Pancreas (tissue), 10 donors: ENCODE measurements at places on chromosomes 1 and 21. TPM values are rescaled to one million over a fixed set of nuclear protein-coding genes. Genes with fewer than 3 reads are reported as not detected.

Gene LHX8
- polyA plus RNA-seq: not detected

Gene EXTL1
- polyA plus RNA-seq: 0.21 TPM

Gene LENEP
- not detected for polyA plus RNA-seq

Gene LRRIQ3
- polyA plus RNA-seq: 0.15 TPM

Gene DMRTA2
- polyA plus RNA-seq: 0.02 TPM

GRCh38 chr21:16239659-16240265 lies 510.0 kb downstream of the USP25 start:
- no peak for DNase-seq

DNA sequence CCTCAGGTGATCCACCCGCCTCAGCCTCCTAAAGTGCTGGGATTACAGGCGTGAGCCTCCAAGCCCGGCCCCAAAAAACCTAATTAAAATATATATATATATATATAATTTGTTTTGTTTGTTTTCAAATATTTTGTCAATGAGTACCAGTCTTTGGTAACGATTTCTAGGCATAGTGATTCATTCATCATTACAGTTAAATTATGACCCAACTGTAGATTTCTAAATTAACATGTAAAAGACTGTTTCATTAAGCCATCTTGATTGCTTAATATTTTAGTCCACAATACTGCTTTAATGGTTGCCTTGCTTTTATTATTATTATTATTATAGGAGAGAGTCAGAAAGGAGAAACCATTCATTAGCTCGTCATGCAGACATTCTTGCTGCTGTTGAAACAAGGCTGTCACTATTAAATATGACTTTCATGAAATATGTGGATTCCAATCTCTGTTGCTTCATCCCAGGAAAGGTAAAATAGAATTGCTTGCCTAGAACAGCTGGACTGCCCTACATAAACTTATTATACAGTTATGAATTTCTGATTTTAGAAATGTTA lies 19.9 kb downstream of the FBXO28 start:
- no peak for DNase-seq

DNA sequence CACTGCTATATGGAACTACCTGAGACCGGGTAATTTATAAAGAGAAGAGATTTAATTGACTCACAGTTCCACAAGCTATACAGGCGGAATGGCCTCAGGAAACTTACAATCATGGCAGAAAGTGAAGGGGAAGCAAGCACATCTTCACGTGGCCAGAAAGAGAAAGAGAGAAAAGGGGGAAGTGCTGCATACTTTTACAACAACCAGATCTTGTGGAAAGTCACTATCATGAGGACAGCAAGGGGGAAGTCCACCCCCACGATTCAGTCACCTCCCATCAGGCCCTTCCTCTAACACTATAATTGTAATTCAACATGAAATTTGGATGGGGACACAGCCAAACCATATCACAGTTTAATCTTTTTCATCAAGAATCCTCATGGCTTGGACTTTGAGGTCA lies 339.2 kb upstream of the AJAP1 start:
- DNase-seq: no peak

- DNase-seq: no peak
Observed at GRCh38 chr21:32352526-32352925, 40.3 kb downstream of the URB1 start.

GRCh38 chr1:7702365-7702764 lies 68.7 kb upstream of the VAMP3 start:
- no peak for DNase-seq

- peak; percentile 71 for DNase-seq
Observed at GRCh38 chr1:55140546-55140983, 74.6 kb downstream of the USP24 start.

DNA sequence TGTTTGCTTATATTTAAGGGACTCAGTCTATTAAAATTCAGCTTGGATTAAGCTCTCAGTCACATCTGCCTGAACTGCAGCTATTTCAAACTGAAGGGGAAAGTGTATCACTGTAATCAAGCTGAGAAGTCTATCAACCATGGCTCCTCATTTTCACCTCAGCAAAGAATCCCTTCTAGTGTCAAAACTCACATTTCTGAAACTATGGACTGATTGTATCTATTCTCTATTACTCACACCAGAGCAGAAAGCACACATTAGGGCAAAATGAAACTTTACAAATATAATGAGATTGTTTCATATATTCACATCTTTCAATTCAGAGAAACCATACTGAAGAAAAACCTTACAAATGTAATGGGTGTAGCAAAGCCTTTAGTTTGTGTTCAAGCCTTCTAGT lies 14.6 kb upstream of the C1orf146 start:
- no peak for DNase-seq

DNA sequence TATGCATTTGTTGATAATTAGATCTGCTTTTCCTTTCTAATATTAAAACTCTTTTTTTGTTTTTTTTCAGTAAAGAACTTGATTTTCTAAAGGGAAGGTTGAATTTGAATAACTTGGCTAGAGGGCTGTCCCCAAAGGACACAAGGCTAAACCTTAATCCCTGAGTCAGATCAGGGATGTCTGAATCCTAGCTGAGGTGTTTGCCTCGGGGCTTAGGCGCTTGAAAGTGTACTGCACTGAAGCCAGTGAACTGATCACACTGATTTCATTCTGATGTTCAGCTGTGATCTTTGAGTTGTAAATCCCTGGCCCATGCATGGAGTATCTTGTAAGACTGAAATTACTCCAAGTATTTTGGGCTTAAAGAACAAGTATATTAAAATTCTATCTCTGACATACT lies 42.8 kb downstream of the MTR start:
- no peak for DNase-seq

GRCh38 chr21:45555557-45556301 lies 13.5 kb upstream of the SLC19A1 start:
- DNase-seq: peak; percentile 84

DNA sequence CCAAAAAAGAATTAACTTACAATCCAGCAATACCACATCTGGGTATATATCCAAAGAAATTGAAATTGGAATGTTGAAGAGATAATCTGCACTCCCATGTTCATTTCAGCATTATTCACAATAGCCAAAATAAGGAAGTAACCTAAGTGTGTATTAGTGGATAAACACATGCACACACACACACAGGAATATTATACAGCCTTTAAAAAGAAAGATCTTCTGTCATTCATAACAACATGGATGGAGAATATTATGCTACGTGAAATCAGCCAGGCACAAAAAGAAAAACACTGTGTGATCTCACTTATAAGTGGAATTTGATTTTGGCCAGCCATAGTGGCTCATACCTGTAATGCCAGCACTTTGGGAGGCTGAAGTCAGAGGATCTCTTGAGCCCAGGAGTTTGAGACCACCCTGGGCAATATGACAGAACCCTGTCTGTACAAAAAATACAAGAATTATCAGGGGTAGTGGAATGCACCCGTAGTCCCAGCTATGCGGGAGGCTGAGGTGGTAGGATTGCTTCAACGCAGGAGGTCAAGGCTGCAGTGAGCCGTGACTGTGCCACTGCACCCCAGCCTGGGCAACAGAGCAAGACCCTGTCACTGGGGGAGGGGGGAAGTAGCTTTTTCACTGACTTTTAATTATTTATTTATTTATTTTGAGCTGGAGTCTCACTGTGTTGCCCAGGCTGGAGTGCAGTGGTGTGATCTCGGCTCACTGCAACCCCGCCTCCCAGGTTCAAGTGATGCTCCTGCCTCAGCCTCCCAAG lies 9.3 kb upstream of the EIF2B3 start:
- DNase-seq: no peak

- no peak for DNase-seq
Observed at GRCh38 chr1:207691841-207692240, 46.9 kb downstream of the CR1L start.

DNA sequence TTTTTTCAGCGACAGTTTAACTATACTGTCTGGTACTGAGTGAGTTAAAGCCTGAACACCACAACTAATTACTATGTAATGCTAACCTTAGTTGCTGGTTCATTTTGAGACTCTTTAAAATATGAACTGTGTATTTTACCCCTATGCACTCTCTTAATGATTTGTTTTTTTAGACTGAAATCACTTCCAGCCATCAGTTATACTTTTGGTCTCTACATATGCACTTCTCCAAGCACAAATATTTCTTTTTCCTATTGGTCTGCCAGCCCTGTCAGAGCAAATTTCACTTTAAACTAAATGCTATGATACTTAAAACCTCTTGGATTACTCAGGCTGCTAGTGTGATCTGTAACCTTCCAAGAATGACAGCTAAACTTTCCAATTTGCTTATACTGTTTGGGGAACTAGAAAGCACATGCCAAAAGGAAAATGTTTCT lies 38.1 kb upstream of the SCYL3 start:
- DNase-seq: no peak

DNA sequence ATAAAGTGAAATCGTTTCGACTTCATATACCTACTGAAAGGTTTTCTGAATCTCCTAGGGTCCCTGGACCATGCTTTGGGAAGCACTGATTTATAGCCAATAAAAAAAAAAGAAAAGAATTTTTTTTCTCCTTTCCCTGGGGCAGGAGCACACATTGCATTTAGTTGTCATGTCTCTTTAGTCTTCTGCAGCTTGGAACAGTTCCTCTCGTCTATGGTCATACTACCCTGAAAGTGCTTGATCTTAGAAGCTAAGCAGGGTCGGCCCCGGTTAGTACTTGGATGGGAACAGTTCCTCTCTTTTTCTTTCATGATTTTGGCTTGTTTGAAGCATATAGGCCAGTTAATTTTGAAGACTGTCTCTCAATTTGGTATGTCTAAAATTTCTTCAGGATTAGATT lies 3.7 kb upstream of the SERPINC1 start:
- no peak for DNase-seq

GRCh38 chr1:8031176-8031785 lies 5.2 kb upstream of the ERRFI1 start:
- DNase-seq: no peak
